ENCODE measurements at places on chromosomes 6 and 20.

DNA sequence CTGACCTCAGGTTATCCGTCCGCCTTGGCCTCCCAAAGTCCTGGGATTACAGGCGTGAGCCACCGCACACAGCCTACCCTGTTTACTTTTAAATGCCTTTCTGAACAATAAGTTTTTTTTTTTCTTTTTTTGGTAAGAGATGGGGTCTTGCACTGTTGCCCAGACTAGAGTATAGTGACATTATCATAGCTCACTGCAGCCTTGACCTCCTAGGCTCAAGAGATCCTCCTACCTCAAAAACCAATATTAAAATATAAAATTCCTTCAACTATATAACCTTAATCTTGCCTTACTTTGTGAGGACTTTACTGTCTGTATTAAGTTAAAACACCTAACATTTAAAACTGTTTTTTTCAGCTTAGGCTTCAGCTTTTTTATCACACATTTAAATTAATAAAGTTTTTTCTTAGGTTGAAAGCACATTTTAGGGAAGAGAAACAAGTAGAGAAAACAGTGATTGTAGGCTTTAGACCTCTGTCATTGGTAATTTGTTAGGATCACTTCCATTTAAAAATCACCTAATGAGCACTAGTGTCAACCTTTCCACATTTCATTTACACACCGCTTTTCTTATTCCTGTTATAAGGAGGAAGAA is 2.9 kb downstream of the UBR2 start:
- DNase-seq = no peak

GRCh38 chr6:109230453-109230852 is 135.1 kb downstream of the CEP57L1 start:
- DNase-seq = no peak

DNA sequence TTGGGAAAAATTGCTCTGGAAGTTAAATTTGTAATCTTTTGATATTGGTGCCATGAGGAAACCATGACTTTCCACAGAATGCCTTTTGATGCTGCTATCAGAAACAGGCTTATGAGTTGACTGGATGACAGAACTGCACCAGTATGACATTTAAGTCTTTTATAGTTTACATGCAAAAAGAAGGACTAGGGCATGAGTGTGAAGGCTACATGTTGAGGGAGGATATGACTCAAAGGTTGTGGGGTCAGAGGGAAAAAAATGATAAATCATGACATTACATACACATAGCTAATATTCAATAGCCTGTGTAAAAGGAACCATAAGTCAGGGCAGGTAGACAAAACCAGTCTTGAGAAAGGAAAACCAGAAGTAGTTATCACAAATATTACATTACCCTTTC is 182.2 kb downstream of the COL12A1 start:
- DNase-seq = no peak

DNA sequence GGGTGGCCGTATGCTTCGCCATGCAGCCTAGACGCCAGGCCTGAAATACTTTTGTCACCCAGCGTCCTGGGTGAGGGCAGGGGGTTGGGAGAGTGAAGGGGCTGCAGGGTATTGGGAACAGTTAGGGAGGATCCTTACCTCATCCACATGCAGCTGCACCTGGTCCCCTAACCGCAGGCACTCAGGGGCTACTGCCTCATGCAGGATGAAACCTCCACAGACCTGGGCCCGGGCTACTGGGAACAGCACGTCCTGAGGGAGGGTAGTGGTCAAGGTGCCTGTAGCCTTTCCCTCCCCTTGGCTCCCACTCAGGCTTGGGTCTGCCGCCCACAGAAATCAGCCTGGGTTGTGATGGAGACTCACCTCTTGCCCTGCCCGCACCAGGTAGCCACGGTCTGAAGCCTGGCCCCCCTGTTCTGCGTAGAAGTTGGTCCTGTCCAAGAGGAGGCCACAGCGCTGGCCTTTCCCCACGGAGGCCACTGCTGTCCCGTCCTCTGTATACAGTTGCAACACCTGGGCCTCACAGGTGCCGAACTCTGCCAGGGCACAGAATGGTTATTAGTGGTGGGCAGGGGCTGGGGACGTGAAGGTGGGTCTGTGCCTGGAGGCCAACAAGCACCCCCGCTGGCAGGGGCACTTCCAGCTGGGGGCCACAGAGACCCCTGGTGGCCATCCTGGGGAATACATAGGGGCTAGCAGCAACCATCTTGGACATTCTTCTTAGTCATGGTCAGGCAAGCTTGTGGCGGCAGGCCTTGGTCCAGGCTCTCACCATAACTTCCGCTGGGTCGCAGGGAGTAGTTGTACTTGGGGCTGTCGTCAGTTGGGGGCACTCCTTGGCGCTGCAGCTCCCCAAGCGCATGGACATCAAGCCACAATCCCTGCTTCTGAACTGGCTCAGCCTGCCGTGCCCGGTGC is 8.6 kb downstream of the AARS2 start:
- DNase-seq = peak; percentile 75

DNA sequence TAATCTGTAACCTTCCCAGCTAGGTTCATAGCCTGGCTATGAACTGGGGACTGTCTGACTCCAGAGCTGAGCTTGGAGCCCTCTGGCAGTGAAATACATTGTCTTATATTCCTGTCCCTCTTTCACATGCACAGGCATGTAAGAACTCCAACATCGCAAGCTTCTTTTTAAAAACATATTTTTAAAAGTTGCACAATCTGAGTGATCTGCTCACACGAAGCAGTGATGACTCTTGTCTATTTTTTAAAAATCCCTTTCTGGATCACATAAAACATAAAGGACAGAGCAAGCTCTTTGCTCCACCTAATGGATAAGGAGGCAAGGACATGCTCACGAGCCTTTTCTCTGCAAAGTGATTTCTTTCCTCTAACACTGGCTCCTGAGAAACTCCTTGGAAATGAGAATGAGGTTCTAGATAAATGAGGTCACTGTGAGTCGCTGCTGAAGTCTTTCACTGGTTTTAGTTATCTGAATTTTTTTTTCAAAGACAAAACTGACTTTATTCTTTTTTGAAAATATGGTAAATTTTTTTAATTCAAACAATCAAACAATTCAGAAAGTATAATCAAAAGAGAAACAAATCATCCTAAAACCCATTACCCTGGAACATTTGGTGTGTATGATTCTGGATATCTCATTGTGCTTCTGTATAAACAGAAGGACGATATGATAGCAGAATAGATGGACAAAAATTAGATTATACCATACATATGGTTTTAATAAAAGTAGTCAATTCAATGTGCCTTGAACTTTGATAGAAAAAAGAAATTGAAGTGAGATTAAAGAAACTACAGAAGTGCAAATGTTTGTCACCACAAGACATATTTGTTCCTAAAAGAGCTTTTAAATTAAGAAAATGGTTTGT is 30.8 kb downstream of the IL20RA start:
- no peak for DNase-seq

- no peak for DNase-seq
Observed at GRCh38 chr20:62825333-62825985, 8.6 kb downstream of the COL9A3 start.

DNA sequence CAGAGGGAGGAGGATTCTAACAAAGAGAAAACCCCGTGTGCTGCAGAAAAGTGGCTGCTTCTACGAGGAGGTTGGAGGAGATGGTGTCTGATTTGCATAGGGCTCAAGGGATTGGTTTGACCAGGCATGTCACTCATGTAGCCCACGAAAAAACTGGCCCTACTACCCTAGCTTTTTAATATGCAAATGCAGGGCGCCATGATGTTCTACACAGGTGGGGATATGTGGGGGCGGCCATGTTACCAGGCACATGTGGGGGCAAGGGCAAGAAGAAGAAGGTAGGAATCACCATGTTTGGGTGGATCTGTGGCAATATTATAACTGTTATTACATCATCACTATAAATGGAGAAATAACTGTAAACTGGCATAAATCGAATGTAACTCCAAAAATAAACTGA is 9.9 kb downstream of the KIAA1755 start:
- DNase-seq = no peak

DNA sequence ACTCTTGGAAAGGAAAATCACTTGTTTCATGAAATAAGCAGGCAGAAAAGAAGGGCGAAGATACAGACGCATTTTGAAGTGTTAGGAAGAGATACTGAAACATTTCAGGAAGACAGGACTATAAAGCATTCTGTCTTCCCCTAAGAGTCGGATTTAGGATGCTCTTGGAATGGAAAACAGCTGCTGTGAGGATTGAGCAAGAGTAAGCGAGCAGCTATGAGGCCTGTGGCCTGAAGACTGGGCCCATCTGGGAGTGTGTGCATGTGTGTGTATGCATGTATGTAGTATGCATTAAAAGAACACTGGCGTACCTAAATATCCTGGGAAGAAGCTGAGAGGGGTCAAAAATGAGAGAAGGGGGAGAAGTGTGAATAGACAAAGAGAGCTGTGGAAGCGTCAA is 83.6 kb downstream of the SIM1 start:
- no peak for DNase-seq

Measured in posterior vena cava (tissue), 2 donors.